ENCODE measurements at places on chromosomes 13 and 19.
A peak's percentile ranks its signal among the peaks of the same experiment; 100 is the strongest.

DNA sequence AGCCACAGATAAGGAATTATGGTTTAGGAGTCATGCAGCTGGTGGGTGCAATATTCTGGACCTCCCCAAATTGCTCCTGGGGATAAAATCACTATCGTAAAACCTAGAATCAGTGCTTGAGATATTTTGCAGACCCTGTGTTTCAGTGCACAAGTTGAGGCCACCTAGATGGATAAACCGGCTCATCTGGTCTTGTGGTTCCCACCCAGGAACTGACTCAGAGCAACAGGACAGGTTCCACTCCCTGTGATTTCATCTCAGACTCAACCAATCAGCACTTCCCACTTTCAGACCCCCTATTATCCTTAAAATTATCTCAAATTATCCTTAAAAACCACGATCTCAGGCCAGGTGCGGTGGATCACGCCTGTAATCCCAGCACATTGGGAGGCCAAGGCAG is 21.0 kb downstream of the FBXL12 start:
- no peak for DNase-seq

GRCh38 chr19:16070366-16070990 is 5.8 kb upstream of the TPM4 start:
- DNase-seq: no peak

GRCh38 chr19:51402117-51402516 is 11.7 kb upstream of the C19orf84 start:
- DNase-seq: no peak

DNA sequence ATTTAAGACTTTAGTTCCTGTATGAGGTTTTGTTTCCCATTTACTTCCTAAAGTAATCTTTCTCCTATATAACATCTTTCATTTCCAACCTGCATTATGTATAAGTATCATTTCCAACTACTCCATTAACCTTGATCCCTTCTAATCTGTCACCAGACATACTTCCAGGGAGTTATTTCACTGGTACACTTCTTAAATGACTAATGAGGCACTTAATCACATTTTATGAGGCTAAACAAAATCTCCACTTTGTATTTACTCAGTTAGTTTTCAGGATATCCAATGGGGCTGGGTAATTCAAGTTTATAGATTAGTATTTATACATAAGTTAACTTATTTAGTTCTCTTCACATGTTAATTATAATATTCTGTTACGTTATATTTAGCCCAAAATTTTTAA is 634.7 kb downstream of the PCDH17 start:
- no peak for DNase-seq

GRCh38 chr19:46428239-46429135 is at the start of gene PNMA8C:
TSS of gene PNMA8C (minus strand) at chr19:46428936. CDS start at chr19:46428359, 577 bp downstream.
- no peak for DNase-seq

DNA sequence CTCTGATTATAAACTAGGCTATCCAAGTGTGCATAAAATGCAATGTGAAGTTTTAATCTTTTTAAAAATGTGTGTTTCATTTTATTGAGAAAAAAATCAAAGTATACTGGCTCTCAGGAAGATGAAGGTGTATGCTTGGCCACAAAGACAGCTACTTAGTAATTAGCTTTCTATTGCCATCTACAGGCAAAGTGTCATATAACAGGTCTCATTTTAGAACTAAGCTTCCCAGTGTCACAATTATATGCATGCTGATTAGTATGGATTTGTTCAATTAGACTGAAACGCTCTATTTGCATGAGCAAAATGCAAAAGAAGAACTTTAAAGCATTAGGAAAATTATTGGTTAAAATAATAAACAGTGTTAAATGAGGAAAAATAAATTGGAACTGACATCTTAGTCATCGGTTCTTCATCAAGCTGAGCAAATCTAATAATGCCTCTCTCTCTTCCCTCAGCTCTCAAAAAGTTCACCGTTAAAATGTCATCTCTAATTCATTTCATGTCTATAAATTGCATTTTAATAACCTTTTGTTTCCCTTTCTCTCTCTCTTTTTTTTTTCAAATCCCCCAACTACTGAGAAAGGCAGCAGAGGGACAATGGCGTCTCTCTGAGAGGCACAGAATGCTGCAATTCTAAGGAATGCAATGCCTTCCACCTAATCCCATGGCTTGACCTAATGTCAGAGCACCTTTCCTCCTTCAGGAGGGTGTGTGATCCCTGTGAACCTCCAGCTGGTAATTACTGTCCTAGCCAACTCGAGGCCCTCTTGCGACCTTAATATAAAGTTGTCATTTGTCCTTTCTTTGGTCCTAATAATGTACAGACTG is 313.1 kb upstream of the MAB21L1 start:
- DNase-seq: no peak

GRCh38 chr13:34671137-34671536 is 270.9 kb upstream of the NBEA start:
- DNase-seq: no peak

GRCh38 chr13:21054313-21054712 is 7.1 kb downstream of the LATS2 start:
- no peak for DNase-seq

DNA sequence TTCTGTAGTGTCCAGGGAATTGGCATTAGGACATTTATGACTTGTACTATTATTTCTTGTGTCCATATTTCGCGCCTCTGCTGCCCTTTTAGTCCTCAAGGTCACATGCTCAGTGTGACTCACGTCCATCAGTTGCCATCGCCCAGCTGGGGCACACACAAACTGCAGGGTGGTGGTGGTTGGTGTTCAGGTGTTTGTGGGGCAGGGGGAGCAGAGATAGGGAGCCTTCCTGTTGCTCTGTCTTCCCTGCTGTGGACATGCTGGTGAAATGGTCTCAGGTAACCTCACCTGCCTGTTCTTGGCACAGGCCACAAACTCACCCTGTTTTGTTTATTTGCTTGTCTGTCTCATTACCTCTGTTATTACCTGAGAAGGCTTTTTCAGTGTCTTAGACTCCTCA is 22.4 kb downstream of the PRR12 start:
- DNase-seq: no peak

- peak; percentile 1 for DNase-seq
These were observed 65.8 kb upstream of the SLITRK6 start for GRCh38 chr13:85864963-85865530.

DNA sequence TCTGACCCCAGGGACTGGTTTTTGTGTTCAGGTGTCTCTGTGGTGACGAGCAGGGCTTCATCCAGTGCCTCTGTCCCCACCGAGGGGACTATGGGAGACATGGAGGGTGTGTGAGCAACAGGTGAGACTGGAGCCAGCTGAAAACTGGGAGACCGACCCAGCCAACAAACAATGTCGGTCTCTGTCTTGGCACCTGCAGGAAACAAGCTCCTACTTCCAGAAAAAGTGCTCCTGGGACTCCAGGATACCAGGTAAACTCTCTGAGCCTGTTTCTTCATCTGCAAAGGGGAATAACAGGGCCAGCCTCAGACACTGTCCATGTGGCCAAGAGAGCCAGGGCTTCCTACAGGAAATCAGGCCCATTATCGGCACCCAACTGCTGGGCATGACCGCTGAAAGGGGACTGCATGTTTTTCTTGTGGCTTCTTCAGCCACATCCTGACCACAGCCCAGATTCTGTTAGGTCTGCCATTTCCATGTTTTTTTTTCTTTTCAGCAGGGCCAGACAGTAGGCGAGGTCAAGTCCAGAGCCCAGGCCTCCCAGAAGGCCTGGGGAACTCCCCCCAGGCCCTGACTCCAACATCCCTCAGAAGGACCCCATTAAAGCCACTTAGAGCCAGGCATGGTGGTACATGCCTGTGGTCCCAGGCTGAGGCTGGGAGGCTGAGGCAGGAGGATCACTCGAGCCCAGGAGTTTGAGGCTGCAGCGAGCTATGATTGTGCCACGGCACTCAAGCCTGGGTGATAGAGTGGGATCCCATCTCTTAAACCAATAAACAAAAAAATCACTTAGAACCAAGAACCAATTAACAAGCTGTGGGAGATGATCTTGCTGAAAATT is 836 bp upstream of the BST2 start:
- DNase-seq: no peak

Data from HuH-7.5 (cell line).